ENCODE measurements at places on chromosomes 4 and X.

- DNase-seq: peak; percentile 70
Measured at GRCh38 chrX:9188117-9188516, 154.2 kb upstream of the FAM9B start.

DNA sequence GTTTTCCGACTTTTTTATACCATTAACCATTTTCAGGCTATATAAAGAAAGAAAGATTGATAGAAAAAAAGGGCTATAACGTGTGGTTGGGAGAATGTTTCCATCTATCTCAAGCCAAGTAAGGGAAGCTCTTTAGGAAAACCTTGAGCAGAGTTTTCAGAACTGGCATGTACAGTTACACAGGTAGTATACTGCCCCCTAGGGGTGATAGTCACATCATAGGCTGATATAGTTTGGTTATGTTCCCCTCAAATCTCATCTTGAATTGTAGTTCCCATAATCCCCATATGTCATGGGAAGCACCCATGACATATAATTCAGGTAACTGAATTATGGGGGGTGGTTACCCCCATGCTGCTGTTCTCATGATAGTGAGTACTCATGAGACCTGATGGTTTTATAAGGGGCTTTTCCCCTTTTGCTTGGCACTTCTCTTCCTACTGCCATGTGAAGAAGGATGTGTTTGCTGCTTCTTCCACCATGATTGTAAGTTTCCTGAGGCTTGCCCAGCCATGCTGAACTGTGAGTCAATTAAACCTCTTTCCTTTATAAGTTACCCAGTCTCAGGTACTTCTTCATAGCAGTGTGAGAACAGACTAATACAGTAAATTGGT lies 186.8 kb downstream of the TMA16 start:
- peak; percentile 13 for DNase-seq

- no peak for DNase-seq
Measured at GRCh38 chr4:128311659-128312403, 24.2 kb upstream of the PGRMC2 start.

- no peak for DNase-seq
Measured at GRCh38 chr4:100880011-100880410, 362.2 kb upstream of the EMCN start.

- DNase-seq: peak; percentile 36
Measured at GRCh38 chr4:114659386-114660008, 60.9 kb downstream of the UGT8 start.

- DNase-seq: no peak
Measured at GRCh38 chr4:145044341-145044740, 53.7 kb downstream of the ANAPC10 start.

DNA sequence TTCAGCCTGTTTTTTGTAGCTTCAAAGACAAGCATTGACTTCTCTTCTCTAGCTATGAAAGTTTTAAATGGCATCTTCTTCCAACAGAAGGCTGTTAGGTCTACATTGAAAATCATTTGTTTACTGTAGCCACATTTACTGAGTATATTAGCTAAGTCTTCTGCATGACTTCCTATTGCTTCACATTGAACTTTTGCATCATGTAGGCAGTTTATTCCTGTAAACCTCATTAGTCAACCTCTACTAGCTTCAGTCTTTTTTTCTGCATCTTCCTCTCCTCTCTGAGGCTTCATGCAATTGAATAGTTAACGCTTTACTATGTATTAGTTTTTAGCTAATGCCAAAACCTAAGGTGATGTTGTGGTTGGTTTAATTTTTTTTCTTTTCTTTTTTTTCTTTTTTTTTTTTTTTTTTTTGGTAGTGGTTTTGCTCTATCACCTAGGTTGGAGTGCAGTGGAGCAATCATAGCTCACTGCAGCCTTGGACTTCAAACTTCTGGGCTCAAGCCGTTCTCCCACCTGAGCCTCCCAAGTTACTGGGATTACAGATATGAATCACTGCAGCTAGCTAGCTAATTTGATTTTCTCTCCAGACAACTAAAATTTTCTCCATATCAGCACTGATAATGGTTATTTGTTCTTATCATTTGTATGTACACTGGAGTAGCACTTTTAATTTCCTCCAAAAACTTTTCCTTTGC lies 3.4 kb downstream of the UGT2A3 start:
- no peak for DNase-seq
